ENCODE measurements at places on chromosomes 6 and 20.

DNA sequence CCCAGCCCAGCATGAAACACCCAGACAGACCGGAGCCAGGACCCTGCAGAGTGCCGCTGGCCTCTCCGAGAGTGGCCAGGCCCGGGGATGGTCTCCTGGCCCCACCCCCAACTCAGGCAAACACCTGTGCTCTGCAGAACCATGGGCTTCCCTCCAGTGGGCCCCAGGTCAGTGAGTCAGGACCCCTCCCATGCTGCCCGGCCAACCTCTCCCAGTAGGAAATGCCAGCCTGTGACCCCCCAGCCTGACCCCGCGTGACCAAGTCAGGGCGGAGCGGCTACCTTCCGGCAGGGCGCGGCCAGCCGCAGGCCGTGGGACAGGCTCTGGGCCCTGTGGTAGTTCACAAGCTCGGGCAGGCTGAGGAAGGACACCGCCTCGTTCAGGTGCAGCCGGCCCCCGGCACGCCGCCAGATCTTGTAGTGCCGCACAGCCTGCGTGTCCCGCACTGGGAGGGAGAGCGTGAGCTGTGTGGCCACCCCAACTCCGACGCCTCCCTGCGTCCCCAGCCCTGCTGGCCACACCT, 3.2 kb downstream of the PTK6 start:
- DNase-seq: no peak

- DNase-seq: no peak
These were observed 59.2 kb upstream of the ADGRB3 start for GRCh38 chr6:68575765-68576439.

DNA sequence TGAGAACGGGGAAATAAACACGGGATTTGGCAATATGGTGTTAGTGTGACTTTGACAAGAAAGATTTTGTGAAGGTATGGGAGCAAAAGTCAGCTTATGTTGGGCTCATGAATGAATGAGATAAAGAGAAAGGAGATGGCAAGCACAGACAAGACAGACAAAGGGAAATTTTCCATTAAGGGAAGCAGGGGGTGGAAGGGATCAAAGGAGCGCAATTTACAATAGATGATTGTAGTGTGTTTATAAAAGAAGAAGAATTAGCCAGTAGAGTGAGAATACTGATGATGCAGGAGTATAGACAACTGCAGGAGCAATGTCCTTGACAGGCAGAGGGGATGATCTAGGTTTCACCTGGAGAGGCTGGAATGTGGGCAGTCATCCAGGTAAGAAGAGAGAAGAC, 34.1 kb downstream of the RBM24 start:
- no peak for DNase-seq

GRCh38 chr6:34373511-34373910, 19.0 kb downstream of the NUDT3 start:
- no peak for DNase-seq

DNA sequence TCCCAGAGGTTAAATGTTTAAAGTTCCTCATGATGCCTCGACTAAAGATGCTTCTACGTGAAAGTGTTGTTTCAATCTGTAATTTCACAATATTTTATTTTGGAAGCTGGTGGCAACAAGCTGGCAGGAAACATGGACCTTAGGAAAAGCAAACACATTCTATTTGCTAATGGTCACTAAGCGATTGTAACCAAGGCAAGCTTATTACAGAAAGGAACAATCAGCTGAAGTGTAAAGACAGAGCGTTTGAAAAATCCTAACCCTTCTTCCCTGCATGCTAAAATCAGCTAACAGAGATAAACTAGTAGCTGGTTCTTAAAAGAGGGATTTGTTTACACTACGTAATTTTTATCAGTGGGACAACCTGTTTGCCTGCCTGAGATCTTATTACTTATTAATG, 50.0 kb downstream of the IL20RA start:
- DNase-seq: no peak

GRCh38 chr6:44161997-44162338, 3.3 kb downstream of the CAPN11 start:
- no peak for DNase-seq

DNA sequence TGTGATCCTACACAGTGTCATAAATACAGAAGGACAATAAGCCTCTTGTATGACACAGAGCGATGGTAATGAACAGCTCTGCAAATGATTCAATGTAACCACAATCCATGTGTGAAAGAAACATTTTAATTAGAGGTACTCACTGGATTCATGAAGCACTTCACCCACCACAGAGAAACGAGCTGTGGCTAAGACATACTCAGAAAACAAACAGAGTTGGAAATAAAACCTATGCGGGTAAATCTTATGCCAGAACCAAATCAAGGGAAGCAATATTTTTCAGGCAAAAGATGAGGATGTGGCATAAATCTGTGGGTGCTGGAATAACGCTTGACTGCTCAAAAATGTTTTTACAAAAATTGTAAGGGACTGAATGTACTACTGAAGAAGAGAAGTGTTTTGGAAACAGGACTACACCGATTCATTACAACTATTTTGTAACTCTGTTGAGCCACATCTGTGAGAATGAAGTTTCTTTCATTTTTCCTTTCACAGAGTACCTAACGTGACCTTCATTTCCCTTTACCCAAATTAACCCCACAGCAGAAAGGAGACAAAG, 112.1 kb downstream of the WDR27 start:
- no peak for DNase-seq

DNA sequence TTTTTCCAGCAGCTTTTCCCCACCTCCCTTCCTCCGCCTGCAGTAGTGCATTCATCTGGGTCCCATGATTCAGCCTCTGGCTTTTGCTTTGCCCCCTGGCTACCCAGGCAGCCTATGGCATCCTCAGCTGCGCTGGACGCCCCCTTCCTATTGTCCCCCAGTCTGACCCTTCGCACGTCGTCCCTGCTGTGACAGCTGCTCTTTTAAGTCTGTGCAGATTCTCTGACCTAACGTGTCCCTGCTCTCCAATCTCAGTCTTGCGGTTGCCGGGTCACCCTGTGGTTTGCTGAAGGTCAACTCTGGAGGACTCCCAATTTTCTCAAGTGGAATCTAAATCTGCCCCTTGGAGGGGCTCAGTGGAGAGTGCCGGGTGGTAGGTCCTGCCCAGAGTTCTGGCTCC, 294.3 kb downstream of the CDC5L start:
- DNase-seq: no peak

DNA sequence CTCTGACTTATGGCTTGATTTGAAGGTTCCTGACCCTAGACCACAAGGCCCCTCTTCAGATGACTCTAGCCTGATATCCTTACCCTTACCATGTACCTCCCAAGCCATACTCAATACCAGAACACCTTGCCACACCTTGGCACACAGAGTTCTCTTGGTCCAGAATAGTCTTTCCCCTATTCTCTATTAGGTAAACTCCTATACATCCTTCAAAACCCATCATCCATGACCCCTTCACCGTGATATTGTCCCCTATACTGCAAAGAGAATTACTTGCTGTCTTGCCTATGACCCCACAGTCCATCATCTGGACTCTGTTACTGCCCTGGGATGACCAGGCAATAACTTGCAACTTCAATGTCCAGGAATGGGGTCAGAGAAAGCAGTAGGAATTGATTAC, 31.8 kb upstream of the DSN1 start:
- DNase-seq: no peak

Data from NCI-H524 treated with DMSO at 0.1 percent for 48 hours (cell line).